Activated T-helper 9 cell treated with anti-CD3 and anti-CD28 coated beads, Interleukin-2, amount 50 U/mL, for 16 hours (primary cell): ENCODE measurements at places on chromosomes 7 and 10.

- no peak for DNase-seq
These were observed 127.3 kb downstream of the CUL2 start for GRCh38 chr10:34962866-34963265.

GRCh38 chr10:121556918-121557573 is 41.2 kb downstream of the FGFR2 start:
- DNase-seq, result no peak

GRCh38 chr10:112899391-112900065 is 50.5 kb upstream of the TCF7L2 start:
- no peak for DNase-seq

DNA sequence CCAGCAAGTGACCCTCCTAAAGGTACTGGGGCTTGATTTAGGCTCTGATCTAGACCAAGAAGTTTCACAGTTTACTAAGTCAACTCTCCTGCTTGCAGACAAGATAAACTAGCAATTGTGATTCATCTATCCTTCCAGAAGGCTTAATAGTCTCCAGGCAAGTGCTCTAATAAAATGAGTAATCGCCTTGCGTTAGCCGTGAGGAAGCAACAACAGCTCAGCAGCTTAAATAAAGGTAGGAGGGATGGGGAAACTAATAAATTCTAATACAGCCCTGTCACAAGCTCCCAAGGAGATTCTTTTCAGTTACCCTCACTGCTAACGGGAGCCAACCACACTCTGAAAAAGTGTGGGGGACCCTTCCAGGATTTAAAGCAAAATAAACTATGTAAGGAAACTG is 48.4 kb downstream of the FRMD4A start:
- no peak for DNase-seq

- no peak for DNase-seq
These were observed 270.8 kb downstream of the BBS9 start for GRCh38 chr7:33400214-33400538.

DNA sequence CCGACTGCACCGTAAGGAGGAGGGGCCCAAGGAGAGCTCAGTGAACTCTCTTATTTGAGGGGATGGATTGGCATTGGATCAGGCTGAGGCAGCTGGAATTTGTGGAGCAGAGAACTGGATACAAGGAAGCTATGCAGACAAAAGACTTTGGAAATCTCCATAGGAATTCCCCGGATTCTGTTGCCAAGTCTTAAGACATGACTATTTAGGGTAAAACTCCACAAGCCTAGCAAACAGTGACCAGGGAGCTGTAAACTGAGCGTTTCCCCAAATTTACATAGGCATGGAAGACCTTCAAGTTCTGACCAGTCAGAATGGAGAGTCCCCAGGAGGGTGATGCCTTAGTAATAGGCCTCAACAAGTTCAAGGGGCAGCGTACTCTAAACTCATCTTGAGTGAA is 82.5 kb upstream of the PCBD1 start:
- DNase-seq, result no peak

GRCh38 chr10:93600446-93601145 is 439 bp downstream of the RBP4 start:
- no peak for DNase-seq

DNA sequence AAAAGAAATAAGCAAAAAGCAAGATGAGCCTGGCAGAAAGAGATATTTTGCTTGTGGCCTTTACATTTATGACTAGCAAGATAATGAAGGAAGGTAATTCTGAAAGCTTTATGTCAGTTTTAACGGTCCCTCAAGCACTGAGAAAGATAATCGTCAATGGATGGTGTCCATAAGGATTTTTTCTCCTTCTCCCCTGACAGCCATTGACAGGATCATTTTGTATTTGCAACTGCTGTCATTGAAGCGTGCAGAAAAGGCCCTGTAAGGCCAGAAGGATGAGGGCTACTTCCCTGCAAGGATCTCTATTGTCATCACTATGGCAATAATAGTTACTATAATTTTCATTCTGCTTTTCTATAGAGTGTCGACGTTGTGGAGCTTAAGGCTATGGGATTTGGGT is 994 bp upstream of the LRGUK start:
- no peak for DNase-seq

DNA sequence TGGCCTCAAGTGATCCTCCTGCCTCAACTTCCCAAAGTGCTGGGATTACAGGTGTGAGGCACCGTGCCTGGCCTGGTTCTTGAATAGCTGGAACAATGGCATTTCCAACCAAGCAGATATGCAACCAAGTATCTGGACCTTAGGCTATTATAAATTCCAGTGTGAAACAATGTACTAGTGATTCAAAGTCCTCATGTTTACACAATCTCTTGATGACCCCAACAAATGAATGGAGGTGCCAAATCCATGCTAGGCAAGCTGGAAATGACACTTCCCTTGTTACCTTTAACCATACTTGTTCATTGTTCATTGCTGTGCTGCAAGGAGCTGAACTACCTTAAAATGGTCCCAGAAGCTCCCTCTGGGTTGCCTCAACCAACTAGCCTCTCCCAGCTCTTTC is 282.2 kb upstream of the KLF14 start:
- DNase-seq, result no peak

- DNase-seq, result no peak
These were observed 8.0 kb downstream of the HNRNPA2B1 start for GRCh38 chr7:26192485-26193087.

GRCh38 chr7:142866361-142867096 is 11.7 kb downstream of the EPHB6 start:
- no peak for DNase-seq

DNA sequence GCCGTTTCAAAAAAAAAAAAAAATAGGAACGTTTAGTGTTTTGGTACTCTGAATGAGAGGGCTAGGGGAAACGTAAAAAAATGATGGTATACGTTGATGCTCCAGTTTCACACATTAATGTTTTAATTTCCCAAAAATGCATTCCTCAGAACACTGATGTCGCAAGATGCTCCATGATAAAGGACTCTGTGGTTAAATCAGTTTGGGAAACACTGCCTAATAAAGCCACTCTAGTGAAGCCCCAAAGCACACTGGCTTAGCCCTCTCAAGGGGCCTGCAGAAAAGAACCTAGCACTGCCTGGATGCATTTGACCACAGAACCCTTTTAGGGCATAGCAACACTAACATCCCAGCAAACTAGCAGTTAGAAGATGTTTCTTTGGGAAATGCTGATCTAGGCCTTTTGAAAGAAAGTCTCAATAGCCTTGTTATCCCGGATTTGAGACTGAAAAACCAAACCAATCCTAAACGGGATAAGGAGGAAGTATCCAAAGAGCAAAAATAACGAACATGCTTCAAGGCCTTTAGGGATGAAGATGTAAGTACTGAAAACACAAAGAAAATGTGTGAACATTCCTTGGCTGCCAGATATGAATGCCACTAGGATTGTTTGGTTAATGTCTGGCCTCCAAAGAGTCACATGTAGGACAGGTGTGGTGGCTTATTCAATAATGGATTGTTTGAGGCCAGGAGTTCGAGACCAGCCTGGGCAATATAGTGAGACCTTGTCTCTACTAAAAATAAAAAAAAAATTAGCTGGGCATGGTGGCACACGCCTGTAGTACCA is 11.0 kb downstream of the DLG5 start:
- DNase-seq, result no peak

GRCh38 chr10:110544958-110545537 is 22.4 kb upstream of the SMC3 start:
- DNase-seq, result no peak

GRCh38 chr7:7673240-7673550 is 32.6 kb downstream of the UMAD1 start:
- no peak for DNase-seq

- DNase-seq, result no peak
These were observed 120.6 kb downstream of the TMEM26 start for GRCh38 chr10:61332581-61332980.

GRCh38 chr10:75779276-75779675 is 347.9 kb downstream of the LRMDA start:
- DNase-seq, result no peak

DNA sequence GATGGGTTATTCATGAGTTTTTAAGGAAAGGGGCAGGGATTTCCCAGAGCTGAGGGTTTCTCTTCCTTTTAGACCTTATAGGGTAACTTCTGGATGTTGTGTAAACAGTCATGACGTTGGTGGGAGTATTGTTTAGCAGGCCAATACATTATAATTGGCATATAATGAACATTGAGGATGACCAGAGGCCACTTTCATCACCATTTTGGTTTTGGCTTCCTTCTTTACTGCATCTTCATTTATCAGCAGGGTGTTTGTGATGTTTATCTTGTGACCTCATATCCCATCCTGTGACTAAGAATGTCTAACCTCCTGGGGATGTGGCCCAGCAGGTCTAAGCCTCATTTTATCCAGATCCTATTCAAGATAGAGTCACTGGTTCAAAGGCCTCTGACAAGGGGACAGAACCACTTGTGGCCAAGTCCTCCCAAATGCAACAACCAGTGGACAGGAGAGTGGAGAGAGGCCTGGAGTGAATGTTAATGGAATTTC is 77.3 kb upstream of the RPA3 start:
- DNase-seq, result no peak

DNA sequence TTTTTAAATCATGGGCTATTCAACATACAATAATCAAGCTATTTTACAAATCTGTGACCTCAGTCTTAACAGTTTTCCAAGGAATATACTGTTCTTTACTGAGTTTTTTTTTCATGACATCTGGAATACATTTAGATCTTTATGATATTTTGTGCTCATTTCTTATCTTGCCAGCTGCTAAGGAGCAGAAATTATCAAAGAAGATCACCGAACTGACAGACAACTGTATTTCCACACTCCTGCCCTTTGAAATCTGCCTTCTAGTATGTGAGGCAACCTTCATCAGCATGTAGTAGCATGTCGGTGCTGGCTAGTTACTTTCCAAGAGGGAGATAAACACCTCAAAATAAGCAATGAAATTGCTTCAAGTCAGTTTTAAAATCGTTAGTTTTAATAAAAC is 66.4 kb downstream of the NHLRC2 start:
- DNase-seq, result no peak

- no peak for DNase-seq
These were observed 12.7 kb downstream of the RAB19 start for GRCh38 chr7:140416560-140416959.
